Prostate gland (tissue), 2 donors: ENCODE measurements at places on chromosomes 3 and 15.

GRCh38 chr15:43977072-43977884, 150.5 kb downstream of the WDR76 start:
- H3K4me3 ChIP-seq, result no peak overlapping the region
- H3K36me3 ChIP-seq, result no peaks in the 10 kb centered on the region
- no peaks in the 10 kb centered on the region for H3K27me3 ChIP-seq
- H3K4me1 ChIP-seq, result no peaks in the 10 kb centered on the region

DNA sequence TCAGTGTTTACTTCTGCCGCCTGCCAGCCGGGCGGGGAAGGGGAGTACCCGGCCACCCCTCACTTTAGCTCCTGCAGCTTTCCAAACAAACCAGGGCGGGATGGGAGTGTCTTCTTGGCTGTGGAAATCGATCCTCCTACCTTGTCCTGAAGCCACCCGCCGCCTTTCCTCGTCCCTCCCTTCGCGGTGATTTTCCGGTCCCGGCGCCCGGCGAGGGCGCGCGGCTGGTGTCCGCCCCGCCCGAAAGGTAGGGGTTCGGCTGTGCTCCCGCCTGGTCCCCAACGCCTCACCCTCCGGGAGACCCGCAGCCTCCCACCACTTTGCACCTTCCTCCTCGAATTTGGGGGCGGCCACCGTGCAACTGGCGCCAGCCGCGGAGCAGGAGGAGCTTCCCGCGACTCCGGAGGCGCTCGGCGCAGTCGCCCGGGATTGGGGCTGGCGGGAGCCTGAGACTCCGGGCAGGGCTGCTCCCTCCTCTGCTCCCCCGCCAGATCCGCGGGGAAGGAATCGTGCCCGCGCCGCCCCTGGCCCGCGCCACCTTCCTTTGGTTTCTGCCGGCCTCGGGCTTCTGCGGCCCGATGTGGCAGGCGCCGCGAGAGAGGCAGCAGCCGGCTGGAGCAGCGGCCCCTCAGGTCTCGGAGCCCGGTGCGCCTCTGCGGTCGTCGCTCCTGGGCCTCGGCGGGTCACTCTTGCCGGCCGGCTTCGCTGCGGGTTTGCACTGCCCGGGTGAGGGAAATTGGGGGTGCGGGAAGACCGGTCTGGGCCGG, 30.7 kb upstream of the ST3GAL6 start:
- H3K27ac ChIP-seq, result peak overlapping the region; percentile 77
- no peaks in the 10 kb centered on the region for H3K36me3 ChIP-seq
- peak; percentile 83 for DNase-seq
- H3K27me3 ChIP-seq, result no peaks in the 10 kb centered on the region
- peaks cover 8% of the 10 kb centered on the region for H3K4me1 ChIP-seq

DNA sequence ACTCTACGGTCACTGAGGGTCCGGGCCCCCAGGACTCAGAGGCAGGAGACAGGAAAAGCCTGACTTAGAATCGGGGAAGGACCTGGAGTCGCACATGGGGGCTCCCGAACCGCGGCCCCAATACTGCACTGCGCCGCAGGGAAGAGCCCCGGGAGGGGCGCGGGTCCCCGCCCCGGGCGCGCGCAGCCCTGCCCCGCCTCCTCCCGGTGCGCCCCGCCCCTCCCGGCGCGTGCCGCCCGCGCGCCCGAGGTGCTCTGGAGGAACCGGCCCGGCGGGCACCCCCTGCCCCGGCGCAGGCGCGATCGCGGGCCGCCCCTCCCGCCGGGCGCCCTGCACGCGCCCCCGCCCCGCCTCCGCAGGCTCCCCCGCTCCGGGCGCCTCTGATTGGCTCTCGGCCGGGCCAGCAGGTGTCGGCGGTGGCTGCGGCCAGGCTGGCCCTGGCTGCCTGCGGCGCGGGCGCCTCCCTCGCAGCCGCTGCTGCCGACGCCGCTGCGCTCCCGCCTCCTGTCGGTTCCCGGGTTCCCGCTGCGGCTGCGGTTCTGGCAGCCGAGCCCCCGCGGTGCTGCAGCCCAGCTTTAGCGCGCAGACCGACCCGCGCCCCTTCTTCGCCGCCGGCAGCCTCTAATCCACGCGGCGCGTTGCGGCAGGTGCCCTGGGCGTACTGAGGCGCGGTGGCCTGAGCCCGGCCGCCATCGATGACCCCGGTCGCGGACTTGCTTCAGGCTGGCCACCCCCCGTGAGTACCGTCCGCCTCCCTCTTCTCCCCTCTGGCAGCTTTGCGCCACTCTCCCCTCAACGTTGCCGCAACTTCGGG, at the start of gene MYRIP:
Gene MYRIP (plus strand): TSS at position 429 of the 814 bp plus-strand sequence. CDS start 91,208 bp downstream, outside the sequence.
- peaks cover 4% of the 10 kb centered on the region for H3K4me1 ChIP-seq
- DNase-seq, result peak; percentile 77
- no peaks in the 10 kb centered on the region for H3K36me3 ChIP-seq
- peak within 1 kb of the TSS; percentile 42 for H3K27ac ChIP-seq
- no peaks in the 10 kb centered on the region for H3K27me3 ChIP-seq

GRCh38 chr3:187013159-187013716, 82.9 kb downstream of the ST6GAL1 start:
- no peak for DNase-seq
- no peak overlapping the region for H3K4me3 ChIP-seq
- no peaks in the 10 kb centered on the region for H3K27me3 ChIP-seq

DNA sequence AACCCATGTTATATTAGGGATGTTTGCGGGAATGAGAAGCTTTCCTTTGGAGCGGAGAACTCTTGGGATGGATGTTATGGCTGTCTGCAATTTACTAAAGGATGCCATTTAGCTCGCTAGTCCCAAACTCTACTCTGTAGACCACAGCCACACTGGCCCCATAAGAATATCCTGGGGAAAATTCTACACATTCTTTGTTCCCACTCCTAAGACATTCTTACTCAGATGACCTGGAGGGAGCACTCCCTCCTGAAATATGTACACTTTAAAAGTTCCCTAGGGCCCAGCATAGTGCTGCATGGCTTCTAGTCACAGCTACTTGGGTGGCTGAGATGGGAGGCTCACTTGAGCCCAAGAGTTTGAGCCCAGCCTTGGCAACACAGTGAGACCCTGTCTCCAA, 288.7 kb upstream of the RORA start:
- no peak overlapping the region for H3K27ac ChIP-seq
- no peaks in the 10 kb centered on the region for H3K36me3 ChIP-seq

GRCh38 chr15:79495775-79496174, 63.6 kb downstream of the MINAR1 start:
- DNase-seq, result no peak
- no peaks in the 10 kb centered on the region for H3K27me3 ChIP-seq
- no peaks in the 10 kb centered on the region for H3K4me1 ChIP-seq
- no peaks in the 10 kb centered on the region for H3K36me3 ChIP-seq
- H3K4me3 ChIP-seq, result no peak overlapping the region

GRCh38 chr15:30922480-30923311, 19.0 kb downstream of the FAN1 start:
- peak overlapping the region; percentile 13 for H3K27ac ChIP-seq
- H3K36me3 ChIP-seq, result peaks cover 9% of the 10 kb centered on the region
- no peaks in the 10 kb centered on the region for H3K27me3 ChIP-seq
- no peak overlapping the region for H3K4me3 ChIP-seq
- DNase-seq, result no peak
